MM.1S (cell line): ENCODE measurements at places on chromosomes 5 and 9.
A peak's percentile ranks its signal among the peaks of the same experiment; 100 is the strongest.

GRCh38 chr5:98968056-98968564, 39.3 kb upstream of the CHD1 start:
- DNase-seq: no peak

GRCh38 chr9:99595796-99596195, 225.9 kb upstream of the NR4A3 start:
- no peak for DNase-seq

DNA sequence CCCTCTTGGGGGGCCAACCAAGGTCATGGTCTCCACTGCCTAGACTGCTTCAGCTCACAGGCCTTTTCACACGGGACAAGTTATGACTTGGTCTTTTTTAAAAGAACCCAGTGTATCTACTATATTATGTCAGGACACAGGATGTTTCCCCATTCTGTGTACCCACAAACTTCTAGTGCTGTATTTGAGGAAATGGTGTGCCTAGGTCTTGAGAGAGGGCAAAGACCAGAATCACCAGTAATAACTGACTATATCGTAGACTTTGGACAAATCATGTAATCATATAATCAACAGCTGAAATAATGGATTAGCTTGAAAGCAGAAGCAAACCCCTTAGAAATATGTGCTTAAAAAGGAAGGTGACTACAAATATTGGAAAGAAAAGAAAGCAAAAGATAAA, 133.3 kb downstream of the ARL15 start:
- no peak for DNase-seq

DNA sequence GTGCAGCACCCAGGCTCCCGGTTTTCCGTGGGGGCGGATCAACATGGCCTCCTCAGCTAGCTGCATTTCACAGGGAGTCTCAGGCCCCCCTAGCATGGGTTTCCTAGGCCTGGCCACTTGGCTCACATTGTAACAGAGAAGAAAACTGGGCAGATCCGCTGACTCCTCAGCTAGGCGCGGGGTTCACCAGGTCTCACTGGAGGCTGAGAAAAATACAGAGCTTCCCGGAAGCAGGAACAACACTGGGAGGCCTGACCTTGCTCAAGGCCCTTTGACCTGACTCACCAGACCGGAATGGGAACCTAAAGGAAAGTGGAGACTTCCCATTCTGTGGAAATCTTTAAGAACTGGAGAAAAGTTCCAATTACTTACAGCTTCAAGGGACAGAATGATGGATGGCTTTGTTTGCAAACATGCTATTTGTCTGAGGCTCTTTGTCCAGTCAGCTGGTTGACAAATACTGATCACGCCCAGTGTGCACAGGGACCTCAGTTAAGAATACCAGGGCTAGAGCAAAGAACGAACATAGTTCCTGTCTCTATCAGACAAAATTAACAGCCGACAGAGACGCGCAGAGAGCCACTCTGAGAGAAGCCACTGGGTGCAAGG, 88.7 kb upstream of the LRRTM2 start:
- DNase-seq: no peak

GRCh38 chr5:172347496-172348052, 64.0 kb upstream of the UBTD2 start:
- no peak for DNase-seq

DNA sequence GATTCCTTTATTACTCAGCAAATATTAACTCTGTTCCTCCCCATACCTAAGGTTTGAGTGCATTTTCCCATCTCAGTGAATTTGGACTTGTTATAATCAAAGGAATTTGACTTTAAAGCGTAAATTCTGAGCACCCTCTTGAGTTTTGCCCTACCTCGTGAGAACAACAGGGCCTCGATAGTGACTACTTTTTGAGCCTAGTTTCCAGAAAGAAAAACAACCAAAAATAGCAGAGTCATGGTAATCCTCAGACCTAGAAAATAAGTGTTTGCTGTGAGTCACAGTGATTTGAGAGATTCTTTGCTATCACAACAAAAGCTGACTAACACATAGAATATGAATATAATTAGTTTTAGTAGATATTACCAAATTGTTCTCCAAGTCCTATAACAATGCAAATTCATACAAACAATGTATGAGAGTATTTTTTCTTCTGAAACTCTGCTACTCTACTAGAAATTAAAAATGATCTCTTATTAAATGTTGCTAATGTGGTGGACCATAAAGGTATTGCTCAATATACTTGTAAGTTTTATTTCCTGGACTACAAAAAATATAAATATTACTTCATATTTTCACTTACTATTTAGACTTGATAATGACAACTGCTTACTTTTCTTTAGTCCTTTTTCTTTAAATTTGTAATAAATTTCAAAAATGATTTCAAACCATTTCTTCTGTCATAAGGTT, 759.7 kb downstream of the BRINP1 start:
- DNase-seq: no peak

- DNase-seq: peak; percentile 80
Observed at GRCh38 chr5:94968507-94969095, 316.3 kb downstream of the MCTP1 start.

GRCh38 chr9:136309101-136309801, 5.4 kb upstream of the CCDC187 start:
- DNase-seq: no peak

DNA sequence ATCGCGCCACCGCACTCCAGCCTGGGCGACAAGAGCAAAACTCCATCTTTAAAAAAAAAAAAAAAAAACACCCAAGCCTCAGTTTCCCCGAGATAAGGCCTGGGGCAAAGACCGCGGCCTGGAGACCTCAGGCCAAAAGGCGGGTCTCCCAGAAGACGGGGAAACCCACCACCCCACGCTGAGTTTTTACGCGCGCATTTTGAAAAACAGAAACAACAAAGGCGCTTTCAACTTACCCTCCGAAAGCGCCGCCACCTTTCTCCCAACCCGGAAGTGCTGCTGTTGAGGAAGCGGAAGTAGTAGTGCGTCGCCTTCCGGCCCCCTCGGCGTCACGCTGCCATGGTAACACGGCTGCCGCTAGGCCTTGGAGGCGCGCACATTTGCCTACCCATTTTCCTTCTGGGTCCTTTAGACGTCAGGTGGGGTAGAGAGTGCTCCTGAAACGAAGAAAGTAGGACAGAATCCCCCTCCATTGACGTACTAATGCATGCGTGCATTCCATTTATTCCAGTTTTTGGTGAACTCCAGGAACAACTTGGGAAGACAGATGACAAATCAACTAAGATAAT, at the start of gene TTF1:
TTF1 (minus strand) TSS at position 287 of the 569 bp plus-strand sequence. CDS start 4,019 bp downstream, outside the sequence.
- peak; percentile 96 for DNase-seq

DNA sequence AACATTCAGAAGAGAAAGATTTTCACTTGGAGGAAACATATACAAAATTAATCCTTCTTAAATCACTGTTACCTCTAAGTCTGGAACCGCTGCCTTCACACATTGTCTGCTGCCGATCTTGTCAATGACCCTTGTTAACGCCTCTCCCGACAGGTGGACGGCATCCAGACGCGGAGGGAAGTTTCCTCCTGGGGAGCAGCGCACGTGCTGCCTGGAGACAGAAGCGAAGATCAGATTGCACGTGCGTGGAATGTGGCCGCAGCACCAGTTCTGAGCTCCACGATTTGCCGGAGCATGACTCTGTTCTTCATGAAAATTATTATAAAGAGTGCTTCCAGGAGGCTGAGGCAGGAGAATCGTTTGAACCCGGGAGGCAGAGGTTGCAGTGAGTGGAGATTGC, 183.6 kb upstream of the IRX4 start:
- DNase-seq: no peak

GRCh38 chr9:69254223-69254622, 70.8 kb upstream of the ENTREP1 start:
- no peak for DNase-seq

DNA sequence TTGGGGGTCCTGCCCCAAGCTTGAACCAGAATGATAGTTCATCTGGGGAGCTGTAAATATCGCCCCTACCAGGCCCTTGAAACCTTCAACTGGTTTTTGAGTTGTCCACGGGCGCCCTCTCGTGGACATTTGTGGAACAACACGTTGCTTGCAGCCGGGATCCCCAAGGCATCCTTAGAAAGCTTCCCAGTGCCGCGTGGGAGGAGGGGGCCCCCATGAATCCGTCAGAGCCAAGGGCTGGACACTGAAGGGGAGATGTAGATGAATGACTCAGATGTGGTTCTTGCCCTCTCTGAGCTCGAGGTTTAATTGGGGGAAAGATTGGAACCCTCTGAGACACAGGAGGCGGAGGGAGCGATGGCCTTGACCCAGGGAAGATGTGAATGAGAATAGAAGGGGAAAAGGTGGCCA, 31.8 kb upstream of the ORM1 start:
- peak; percentile 61 for DNase-seq

DNA sequence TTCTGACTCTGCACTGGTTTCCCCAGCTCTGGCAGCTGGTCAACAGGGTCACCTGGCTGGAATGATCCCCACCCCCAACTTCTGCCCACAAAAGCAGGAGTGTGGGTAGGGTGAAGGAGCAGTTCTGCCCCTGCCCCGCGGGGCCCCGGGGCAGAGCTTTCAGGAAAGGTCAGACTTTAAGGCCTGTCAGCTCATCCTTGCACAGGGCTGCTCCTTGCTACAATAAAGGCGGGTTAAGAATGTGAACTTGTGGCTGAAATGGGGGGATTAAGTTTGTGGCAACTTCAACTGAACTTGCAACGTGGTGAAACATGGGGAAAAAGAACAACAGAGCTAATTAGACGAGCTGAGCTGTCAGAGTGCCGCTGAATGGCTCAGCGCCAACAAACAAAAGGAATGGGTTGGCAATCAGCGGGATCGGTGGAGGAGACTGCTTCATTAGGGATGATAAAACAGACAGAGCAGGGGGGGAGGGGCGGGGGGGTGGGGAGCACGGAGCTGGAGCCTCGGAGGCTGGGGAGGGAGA, 50.8 kb downstream of the CRB2 start:
- no peak for DNase-seq

DNA sequence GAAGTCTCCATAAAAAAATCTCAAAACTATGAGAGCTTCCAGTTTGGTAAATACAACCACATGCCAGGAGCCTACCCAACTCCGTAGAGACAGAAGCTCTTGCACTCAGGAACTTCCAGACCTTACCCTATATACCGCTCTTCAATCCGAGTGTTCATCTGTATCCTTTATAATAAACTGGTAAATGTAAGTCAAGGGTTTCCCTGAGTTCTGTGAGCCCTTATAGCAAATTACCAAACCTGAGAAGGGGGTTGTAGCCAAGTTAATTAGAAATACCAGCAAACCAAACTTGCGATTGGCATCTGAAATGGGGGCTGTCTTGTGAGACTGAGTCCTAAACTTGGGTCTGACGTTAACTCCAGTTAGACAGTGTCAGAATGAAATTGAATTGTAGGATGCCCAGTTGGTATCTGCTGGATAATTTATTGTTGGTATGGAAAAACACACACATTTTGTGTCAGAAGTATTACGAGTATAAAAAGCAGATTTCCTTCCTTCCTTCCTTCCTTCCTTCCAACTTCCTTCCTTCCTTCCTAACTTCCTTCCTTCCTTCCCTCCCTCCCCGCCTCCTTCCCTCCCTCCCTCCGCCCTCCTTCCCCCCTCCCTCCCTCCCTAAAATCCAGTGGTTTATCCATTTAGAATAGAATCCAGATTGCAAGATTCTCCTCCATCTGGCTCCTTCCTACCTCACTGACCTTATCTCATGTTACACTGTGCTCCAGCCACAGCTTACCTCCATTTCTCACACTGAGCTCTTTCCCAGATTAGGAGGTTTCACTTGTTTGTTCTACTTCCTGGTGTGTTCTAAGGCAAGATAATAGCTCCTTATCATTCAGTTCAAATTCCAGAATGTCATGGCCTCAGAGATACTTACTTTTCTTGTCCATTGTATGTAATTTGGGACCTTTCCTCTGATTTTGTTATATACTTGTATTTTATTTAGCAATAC, 196.7 kb downstream of the WDR70 start:
- DNase-seq: no peak

DNA sequence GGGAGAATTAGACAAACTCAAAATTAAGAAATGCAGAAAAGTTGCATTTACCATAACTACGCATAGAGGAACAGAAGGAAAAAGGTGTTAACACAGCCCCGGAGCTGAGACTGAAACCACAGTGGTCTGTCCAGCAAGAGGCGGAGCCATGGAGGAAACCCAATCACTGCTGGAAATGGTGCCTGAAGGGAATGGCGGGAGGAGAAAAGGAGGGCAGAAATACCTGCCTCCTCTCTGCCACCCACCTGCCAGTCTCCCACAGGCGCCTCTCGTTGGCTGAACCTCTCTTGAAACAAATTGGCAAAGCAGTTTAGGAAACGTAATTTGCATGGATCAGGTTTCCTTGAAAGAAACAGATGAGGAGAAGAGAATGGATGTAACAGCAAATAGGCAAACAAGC, 9.7 kb upstream of the PRKACG start:
- no peak for DNase-seq

- no peak for DNase-seq
Observed at GRCh38 chr5:151221574-151221973, 2.3 kb downstream of the CCDC69 start.

GRCh38 chr5:107739661-107740060, 68.9 kb upstream of the EFNA5 start:
- no peak for DNase-seq

GRCh38 chr9:90905822-90906221, 104.2 kb downstream of the SYK start:
- DNase-seq: no peak

GRCh38 chr9:79221084-79221483, 350.7 kb upstream of the TLE4 start:
- DNase-seq: no peak

- no peak for DNase-seq
Observed at GRCh38 chr9:20921362-20921761, 110.1 kb downstream of the HACD4 start.

- DNase-seq: no peak
Observed at GRCh38 chr5:87183896-87184295, 83.8 kb upstream of the RASA1 start.

DNA sequence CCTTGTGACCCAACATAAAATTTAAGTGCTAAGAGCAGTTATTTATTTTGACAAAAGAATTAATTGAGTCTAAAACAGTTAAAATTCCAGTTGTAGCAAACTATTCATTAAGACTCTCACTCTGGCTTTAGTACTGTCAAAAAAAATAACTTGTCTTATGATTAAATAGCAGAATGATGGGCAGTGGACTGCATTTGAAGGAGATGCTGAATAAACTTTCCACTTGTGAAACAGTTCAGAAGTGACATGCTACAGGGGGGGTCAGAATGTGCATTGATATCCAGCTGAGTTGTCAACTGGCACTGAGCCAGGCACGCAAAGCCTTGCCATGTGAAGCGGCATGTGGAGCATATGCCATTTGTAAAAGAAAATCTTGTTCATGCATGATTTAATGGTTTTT, 76.0 kb downstream of the FCHO2 start:
- no peak for DNase-seq

- no peak for DNase-seq
Observed at GRCh38 chr5:8436924-8437323, 568.0 kb downstream of the MTRR start.

- no peak for DNase-seq
Observed at GRCh38 chr9:38106488-38106887, 37.5 kb upstream of the SHB start.

DNA sequence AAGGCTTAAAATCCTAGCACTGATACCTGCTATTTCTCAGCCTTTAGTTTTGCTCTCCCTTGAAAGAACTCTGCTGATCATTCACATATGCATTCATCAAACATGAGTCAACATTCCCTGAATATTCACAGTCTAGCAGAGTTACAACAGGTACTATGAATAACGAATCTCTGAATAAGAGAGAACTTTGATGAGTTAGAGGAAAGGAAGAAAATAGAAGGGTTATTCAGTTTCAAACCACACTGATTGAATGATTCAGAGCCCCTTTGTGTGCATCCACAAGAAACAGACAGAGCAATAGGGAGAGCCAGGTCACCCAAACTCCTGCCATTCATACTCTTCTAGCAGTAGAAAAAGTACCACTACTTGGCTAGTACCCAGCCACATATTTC, 36.0 kb downstream of the FOXD1 start:
- DNase-seq: no peak

- no peak for DNase-seq
Observed at GRCh38 chr5:96851312-96852062, 24.8 kb upstream of the ERAP2 start.

- DNase-seq: no peak
Observed at GRCh38 chr5:180160215-180160614, 48.8 kb downstream of the RASGEF1C start.
